ENCODE measurements at places on chromosomes 12 and 14. TPM values are rescaled to one million over a fixed set of nuclear protein-coding genes. Genes with fewer than 3 reads are reported as not detected.

The FITM1 gene
- total RNA-seq, result 0.66 TPM

The SOAT2 gene
- total RNA-seq, result not detected

GRCh38 chr12:128467882-128468281 lies 200.9 kb downstream of the TMEM132C start:
- no peak overlapping the region for H3K4me3 ChIP-seq
- H3K27me3 ChIP-seq, result peaks cover 6% of the 10 kb centered on the region
- no peak overlapping the region for H3K27ac ChIP-seq
- peaks cover under 1% of the 10 kb centered on the region for H3K36me3 ChIP-seq

The CLEC1B gene
- total RNA-seq, result not detected

The DPF3 gene
- total RNA-seq, result 13.7 TPM

- no peaks in the 10 kb centered on the region for H3K27me3 ChIP-seq
- H3K4me1 ChIP-seq, result no peaks in the 10 kb centered on the region
- H3K27ac ChIP-seq, result no peak overlapping the region
- H3K36me3 ChIP-seq, result no peaks in the 10 kb centered on the region
Observed at GRCh38 chr12:77575376-77575919, 255.2 kb upstream of the NAV3 start.

- H3K27ac ChIP-seq, result peak overlapping the region; percentile 49
- peaks cover 27% of the 10 kb centered on the region for H3K4me1 ChIP-seq
- H3K4me3 ChIP-seq, result peak overlapping the region; percentile 87
Observed at GRCh38 chr12:106249411-106250135, 1.8 kb upstream of the CKAP4 start.

DNA sequence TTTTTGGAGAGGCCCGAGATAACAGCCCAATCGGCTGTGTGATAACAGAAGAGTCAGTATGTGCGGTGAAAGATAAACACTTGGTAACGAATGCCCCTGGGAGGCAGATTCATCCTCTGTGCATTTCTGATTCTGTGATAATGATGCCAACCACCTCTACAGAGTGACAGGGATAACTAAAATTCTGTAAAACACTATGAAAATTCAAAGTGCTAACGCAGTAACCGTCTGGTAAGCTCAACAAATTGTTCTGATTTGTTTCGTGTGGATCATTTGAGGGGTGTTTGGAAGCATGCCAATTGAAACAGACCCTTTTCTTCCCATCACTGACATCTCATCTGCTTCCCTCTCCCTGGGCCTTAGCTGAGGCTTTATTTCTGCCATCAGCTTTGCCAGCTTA lies 76.3 kb downstream of the ESR2 start:
- no peak for DNase-seq
- no peaks in the 10 kb centered on the region for H3K27me3 ChIP-seq
- H3K27ac ChIP-seq, result no peak overlapping the region
- H3K4me3 ChIP-seq, result no peak overlapping the region
- H3K36me3 ChIP-seq, result peaks cover 4% of the 10 kb centered on the region

- no peak overlapping the region for H3K27ac ChIP-seq
- no peak for DNase-seq
- H3K27me3 ChIP-seq, result peaks cover 2% of the 10 kb centered on the region
- H3K4me1 ChIP-seq, result peaks cover 10% of the 10 kb centered on the region
Observed at GRCh38 chr12:103778781-103779180, 62.3 kb downstream of the NT5DC3 start.

DNA sequence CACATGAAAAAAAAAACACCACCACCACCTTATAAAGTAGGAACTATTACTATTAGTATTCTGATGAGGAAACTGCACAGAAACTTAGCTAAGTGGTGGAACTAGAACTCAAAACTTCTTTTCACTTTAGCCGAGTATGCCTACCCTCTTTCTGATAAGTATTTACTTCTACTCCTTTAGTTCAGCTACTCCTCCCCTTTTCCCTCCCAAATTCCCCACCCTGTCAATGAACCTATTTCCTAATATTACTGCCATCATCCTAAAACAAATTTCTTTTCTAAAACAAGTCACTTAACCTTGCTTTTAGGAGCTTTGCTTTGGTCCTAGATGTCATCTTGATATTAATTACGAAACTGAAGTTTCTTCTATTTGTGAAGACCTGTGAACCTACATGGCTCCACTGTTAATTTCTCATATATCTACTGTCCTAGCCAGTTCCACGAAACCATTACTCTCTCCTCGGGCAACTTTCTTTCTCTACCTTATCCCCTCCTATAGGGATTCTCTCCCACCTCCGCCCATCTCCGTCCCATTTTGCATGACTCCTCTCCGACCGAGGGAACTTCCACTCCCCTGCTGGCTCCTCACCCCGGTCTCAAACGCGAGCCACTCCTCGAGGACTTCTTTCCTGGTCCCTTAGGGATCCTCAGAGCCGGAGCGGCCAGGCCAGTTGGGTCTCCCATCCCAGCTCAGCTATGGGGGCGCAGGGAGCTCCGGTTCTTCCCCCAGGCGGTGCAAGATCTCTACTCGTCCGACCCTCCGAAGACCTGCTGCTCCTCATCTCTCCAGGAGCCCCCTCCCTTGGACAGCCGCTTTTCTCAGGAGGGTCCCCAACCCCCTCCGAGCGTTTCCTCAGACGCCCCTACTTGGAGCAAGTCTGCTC lies 1.1 kb downstream of the NUMB start:
- peaks cover 4% of the 10 kb centered on the region for H3K27me3 ChIP-seq
- peak; percentile 49 for DNase-seq
- no peaks in the 10 kb centered on the region for H3K36me3 ChIP-seq

- peaks cover 26% of the 10 kb centered on the region for H3K27me3 ChIP-seq
- no peak for DNase-seq
- H3K4me1 ChIP-seq, result peaks cover 23% of the 10 kb centered on the region
- H3K36me3 ChIP-seq, result peaks cover 23% of the 10 kb centered on the region
Observed at GRCh38 chr12:57491393-57492280, 3.8 kb downstream of the MARS1 start.
